RPMI7951 (cell line): ENCODE measurements at places on chromosomes 7 and 10. TPM values are rescaled to one million over a fixed set of nuclear protein-coding genes. Genes with fewer than 3 reads are reported as not detected.
A peak's percentile ranks its signal among the peaks of the same experiment; 100 is the strongest.

- DNase-seq, result no peak
These were observed 15.2 kb downstream of the ITPRIP start for GRCh38 chr10:104323085-104323484.

- peak; percentile 53 for DNase-seq
These were observed 73.3 kb upstream of the AGK start for GRCh38 chr7:141477865-141478264.

DNA sequence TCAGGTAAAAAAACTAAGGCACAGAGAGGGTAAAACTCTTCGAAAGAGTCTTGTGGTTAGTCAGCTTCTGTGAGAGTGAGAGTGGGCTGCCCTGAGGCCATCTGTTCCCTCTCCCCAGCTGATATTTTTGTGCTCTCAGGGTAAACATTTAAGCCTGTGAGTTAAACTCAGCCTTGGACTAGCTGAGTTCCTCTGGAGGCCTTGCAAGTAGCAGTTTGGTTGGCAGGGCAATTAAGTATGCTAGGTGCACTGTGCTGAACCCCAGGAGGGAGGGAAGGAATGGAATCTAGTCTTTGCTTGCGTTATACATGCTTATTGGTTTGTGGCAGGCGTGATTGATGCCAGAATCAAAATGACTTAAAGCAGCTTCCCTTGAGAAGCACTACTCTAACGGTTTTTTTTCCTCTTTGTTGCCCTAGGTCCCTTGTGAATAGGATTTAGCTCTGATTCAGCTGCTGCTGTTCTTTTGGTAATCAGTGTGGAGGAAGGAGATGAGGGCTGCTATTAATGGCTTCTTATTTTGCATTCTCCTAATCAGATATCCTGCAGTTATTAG is 140.2 kb downstream of the AUTS2 start:
- no peak for DNase-seq

DNA sequence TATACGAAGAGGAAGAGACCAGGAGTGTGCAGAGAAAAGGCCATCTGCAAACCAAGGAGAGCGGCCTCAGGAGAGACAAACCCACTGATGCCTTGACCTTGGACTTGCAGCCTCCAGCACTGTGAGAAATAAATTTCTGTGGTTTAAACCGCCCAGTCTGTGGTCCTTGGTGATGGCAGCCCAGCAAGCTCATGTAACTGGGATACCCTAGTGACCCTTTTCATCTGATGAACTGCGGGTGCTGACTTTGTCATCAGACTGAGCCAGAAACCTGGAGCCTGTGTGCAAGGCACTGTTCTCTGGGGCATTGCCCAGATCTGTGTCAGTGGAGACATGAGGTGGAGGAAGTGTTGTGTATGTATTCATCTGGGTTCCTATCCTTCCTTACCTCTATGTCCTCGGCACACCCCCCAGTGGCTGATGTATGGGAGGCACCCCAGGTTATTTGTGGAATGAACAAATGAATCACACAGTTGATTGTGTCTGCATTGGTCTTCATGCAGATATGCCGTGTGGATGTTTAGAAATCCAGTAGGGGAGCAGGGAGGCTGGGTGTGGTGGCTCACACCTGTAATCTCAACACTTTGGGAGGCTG is 64.5 kb upstream of the BTBD16 start:
- peak; percentile 46 for DNase-seq

GRCh38 chr7:131652194-131652593 is 95.8 kb upstream of the PODXL start:
- no peak for DNase-seq

DNA sequence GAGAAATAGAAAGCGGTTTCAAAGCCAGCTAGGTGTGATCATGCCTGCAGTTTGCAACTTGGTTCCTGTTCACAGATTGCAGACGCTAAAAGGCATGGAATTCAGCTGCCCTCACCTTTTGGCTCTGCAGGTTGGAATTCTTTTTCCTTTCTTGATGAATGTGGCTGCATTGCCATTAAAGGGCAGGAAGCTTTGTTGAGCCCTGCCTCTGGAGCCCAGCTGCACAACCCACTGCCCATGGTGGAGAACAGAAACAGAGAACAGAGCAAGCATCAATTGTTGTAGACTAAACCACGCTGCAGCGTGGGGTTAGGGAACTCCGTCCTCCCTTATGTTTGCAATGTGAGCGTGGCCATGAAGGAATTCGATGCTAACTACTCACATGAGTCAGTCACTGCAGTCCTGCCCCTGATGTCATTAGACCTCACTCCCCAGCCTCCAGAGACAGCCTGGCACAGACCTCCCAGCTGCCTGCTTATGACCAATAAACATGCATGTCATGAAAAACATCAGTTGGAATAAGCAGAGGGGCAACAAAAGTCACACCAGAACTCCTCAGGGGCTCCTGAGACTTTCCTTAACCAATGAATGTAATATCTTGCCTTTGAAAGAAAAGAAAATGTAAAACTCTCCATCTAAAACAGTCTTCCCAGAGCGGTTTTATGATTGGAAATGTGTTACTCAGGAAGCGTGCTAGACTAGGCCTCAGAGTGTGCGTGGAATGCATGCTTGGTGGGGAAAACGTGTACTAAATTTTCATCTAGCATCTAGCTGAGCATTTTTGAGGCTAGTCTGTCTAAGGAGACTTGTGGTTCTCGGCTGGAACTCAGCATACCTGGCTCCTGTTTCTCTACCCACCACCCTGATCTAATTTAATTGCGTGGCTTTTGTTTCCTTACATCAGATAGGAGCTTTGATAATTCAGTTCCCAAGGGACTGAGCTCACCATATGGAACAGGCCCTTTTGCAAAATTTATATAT is 232.2 kb downstream of the KIAA1217 start:
- DNase-seq, result peak; percentile 87

DNA sequence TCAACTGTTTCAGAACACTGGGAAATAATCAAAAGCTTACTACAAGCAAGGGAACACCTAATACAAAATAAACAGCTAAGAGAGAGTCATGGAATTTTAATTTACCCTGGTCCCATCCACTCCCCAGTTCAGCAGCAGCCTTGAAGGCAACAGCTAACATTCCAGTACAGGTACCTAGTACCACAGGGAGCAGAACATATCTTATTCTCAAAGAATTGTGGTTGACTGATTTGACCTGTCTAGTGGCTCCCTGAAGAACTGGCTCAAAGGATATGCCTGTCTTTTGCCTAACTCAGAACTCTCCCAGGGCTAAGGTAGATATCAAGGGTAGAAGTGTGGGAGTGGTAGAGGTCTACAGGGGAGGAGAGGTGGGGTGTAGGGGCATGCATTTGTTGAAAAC is 32.3 kb downstream of the SMURF1 start:
- no peak for DNase-seq

GRCh38 chr7:137544453-137545058 is 201.0 kb upstream of the PTN start:
- no peak for DNase-seq

GRCh38 chr7:43764039-43764761 is 5.7 kb downstream of the BLVRA start:
- DNase-seq, result no peak

Gene GPR26
- total RNA-seq, result under 0.01 TPM in 2 replicates

Gene PCLO
- 1.2 and 1.3 TPM in 2 replicates for total RNA-seq

Gene RBP4
- total RNA-seq, result not detected in 2 replicates
